ENCODE measurements at places on chromosomes 5 and 9.

DNA sequence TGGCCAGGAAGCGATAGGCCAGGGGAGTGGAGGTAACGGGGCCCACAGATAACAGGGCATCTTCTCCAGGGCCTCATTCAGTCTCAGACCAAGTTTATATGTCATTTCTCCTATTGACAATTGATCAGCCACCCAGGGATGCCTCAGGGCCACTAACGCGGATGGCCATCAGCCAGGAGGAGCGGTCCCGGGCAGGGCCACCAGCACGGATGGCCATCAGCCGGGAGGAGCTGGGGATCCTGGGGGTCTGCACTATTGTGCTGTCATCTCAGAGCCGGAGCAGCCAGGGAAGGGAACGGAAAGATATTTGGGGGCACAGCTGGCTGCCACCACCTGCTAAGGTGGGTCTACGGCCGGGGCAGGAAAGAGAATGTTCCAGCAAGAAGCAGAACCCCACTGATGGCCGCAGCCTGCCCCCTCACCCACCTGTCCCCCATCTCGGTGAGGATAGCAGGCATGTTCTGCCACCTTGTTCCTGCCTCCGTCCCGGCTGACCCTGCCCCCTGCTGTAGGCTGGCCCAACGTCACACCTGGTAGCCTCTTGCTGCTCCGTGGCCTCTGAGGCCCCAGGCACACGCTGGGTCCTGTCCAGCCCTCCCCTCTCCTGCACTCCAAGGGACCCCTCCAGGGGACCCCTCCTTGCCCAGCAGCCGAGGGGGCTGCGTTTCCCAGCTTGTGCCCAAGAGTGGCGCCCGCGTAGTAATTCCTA lies 21.5 kb upstream of the UBAC1 start:
- DNase-seq, result no peak

GRCh38 chr9:5947912-5948311 lies 57.2 kb downstream of the MLANA start:
- DNase-seq, result peak; percentile 25

DNA sequence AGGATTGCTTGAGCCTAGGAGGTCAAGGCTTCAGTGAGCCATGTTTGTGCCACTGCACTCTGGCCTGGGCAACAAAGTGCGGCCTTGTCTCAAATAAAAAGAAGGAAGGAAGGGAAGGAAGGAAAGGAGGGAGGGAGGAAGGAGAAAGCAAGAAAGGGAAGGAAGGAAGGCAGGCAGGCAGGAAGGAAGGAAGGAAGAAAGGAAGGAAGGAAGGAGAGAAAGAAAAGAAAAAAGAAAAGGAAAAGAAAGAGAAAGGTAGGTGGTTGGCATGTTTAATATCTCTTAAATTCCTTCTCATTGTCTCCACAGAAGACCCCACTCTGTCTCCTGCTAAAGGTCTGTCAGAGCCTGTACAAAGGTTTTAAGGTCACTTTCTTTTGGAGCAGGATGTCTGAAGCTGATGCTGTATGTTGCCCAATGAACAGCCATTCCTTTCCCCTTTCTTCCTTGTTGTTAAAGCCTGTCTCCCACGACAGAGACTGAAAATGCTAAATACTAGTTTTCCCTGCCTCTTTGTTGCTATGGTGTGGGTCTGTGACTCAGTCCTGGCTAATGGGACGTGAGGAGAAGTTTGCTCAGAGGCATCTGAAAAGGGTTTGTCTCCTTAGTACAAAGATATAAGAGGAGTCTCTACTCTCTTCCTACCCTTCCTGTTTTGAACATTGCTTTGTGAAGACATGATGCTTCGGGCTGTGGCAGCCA lies 213.3 kb downstream of the PCSK1 start:
- no peak for DNase-seq

DNA sequence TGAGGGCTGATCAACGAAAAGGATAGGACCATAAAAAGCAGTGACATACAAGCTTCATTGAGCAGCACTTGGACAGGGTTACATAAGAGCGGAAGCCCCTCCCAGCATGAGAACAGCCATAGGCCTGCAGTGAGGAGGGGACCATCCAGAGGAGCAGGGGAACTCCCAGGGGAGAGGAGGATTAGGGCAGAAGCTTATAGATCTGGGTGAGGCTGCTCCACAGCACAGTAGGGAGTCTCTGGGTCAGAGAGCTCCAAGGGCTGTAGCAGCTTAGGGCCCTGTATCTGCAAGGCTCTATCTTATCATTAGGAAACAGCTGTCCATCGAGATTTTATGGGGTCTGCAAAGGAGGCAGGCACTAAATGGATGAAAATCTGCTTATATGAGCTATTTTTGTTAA lies 186.6 kb downstream of the DOCK8 start:
- DNase-seq, result no peak

- no peak for DNase-seq
Observed at GRCh38 chr5:153043886-153044285, 446.6 kb upstream of the GRIA1 start.

DNA sequence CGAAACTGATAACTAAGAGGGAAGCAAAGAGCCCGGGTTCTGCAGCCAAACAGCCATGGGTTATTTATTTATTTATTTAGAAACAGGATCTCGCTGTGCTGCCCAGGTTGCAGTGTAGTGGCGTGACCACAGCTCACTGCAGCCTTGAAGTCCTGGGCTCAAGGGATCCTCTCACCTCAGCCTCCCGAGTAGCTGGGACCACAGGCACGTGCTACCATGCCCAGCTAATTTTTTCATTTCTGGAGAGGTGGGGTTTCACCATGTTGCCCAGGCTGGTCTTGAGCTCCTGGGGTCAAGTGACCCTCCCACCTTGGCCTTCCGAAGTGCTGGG lies 24.1 kb downstream of the NDUFA8 start:
- DNase-seq, result no peak

- no peak for DNase-seq
Observed at GRCh38 chr5:128007939-128008338, 75.6 kb upstream of the SLC12A2 start.

DNA sequence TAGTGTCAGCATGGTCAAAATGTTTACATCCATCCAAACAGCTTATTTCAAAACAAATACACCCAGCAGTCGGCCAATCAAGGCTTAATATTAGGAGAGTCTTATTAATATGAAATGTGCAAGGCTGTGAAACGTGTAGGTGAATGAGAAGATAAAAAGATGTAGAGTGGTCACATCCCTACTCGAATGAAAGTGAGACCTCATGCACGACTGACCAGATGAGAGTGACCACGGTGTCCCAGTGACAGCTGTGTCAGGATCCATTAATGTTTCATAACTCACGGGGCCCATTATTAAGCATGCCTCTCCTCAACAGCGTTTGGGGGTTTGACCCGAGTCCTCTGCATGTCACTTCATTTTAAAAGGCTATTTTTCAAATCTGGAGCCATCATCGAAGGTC lies 39.4 kb upstream of the SSBP2 start:
- DNase-seq, result no peak

- no peak for DNase-seq
Observed at GRCh38 chr5:32299059-32299677, 13.6 kb downstream of the MTMR12 start.

DNA sequence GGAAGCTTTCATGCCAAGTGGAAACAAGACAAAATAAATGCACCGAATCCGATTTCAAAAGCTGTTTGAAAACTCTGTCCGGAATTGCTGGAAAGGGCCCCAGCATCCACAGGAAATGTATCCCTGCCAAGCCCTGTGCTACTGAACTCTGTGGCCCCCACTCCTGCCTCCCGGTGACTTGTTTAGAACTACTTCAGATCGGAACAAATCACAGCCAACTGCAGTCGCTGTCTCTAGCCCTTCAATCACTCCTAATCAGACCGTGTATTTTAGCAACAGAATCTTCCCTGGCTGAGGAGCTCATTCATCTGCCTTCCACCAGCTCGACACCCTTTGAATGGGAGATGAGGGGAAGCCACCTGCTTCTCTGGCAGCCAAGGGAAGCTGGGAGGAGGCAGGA lies 94.1 kb downstream of the KCNIP1 start:
- DNase-seq, result no peak

DNA sequence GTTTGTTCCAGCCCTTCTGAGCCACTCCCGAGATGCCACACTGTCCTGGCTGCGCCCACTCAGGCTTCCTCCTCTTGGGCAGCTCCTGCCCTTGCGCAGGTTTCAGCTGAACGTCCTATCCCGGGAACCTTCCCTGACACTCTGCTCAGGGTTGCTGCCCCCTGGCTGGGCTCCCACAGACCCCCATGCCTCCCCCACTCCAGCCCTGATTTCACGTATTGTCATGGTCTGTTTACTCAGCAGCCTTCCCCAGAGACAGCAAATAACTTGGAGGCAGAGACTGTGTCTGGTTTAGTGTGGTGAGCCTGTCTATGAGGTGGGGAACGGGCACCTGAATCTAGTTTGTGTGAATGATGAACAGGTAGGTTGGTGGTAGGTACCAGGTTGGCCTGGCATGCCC lies 40.4 kb downstream of the LMX1B start:
- no peak for DNase-seq

DNA sequence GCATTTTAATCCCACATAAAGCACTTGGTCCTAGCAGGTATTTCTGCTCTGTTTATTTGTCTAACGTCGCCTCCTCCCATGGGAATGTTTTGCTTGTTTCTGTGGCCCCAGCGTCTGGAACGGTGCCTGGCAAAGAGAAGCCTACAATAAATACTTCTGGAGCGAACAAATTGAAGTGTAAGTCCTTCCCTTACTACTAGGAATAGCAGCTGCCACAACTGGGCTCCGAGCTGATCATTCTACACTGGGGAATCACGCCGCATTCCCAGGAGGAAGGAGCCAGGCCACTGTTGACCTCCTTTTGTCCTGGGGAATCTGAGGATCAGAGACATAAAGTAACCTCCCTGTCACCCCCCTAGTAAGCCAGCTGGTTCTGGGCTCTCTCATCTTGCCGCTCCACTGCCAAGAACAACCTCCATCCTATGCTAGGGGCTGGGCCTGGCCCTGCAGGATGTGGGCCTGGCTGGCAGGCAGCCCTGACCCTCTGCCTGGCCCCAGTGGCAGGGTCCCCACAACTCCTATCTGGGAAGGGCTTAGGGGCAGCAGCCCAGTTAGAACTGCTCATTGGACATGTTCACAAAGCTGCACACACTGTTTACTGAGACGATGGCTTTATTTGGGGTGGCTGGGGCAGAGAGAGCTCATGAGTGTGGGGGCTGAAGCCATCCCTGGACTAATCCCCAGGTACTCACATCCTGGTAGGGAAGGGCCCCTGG lies 82.8 kb downstream of the GTF3C4 start:
- no peak for DNase-seq

GRCh38 chr5:152274224-152274623 lies 130.9 kb downstream of the NMUR2 start:
- DNase-seq, result no peak

DNA sequence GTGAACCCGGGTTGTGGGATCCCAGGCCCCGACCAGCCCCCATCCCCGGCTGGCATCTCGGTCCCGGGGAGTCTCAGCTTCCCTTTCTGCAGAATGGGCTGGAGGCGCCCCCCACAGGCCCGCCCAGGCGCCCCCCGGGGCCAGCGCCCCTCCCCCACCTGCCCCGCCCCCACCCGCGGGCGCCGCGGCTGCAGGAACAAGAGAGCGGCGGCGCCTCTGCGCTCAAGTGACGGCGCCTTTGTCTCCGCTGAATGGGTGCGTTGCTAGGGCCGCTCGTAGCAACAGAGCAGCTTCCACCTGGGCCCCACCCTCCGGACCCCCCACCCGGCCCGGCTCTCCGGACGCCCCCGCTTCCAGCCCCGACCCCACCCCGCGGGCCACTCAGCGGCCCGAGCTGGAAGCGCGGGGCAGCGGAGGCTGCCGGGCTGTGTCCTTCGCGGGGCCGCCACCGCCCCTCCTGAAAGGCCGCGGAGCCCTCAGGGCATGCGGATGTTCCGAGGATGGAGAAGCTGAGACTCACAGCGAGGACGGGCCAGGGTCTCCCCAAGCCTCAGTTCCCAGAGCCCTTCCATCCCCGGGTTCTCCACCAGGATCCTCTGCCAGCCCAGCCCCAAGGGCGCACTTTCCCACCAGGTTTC lies 27.5 kb downstream of the ADGRD2 start:
- DNase-seq, result peak; percentile 38

DNA sequence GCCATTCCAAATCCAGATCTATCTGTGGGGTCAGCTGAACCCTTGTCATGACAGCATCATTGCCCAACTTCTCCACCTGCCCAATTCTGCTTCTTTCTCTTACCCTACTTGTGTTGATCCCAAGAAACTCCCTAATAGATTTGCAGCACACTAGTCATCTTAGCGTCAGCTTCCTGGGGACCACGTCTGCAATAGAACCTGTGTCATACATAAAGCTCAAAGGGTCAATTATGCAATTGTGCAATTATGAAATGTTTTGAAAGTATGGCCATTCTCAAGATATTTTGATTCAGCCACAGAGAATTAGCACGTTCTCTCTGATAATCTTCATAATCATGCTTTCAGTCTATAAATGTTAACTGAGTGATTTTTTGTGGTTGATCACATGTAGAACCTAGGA lies 87.4 kb upstream of the PAPPA start:
- no peak for DNase-seq

DNA sequence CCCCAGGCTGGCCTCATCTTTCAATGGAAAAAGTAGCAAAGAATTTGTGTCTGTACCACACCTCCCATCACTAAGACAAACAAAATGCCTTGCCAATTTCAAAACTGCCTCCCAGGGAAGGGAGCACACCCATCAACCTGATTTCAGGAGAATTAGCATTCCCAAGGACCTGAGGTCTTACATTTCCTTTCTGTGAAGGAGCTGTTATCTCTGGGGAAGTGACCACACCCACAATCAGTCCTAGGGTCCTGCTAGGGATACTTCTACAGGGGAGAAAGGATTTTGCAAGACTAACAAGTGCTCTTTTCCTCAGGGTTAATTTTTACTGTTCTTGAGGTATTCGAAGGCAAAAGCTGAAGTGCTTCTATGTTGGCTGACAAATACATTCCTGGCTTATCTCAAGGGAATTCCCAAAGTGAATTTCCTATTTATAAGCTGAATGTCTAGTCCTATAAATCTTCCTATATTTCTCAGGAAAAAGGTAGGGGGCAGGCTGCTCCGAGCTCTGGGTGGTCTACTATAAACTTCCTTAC lies 97.4 kb upstream of the ITGA1 start:
- DNase-seq, result no peak

DNA sequence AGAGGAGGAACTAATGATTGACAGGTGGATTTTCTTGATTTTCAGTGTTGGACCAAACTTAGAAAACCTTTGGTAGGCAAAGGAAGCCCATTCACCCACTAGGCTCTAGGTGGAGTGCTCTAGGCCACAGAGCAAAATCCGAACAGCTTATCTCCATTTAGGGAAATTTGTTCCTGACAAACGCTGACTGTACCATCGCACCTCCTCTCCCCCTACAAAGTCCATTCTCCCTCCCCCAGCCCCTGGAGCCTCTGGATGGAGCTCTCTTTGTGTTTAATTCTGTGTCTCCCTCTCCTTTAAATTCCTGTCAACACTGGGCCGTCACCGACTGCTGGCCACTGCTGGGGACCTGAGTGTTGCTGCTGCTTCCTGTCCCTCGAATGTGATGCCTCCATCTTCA lies 350.1 kb upstream of the IRX2 start:
- no peak for DNase-seq

- no peak for DNase-seq
Observed at GRCh38 chr5:140111859-140112551, 1.9 kb upstream of the PURA start.

DNA sequence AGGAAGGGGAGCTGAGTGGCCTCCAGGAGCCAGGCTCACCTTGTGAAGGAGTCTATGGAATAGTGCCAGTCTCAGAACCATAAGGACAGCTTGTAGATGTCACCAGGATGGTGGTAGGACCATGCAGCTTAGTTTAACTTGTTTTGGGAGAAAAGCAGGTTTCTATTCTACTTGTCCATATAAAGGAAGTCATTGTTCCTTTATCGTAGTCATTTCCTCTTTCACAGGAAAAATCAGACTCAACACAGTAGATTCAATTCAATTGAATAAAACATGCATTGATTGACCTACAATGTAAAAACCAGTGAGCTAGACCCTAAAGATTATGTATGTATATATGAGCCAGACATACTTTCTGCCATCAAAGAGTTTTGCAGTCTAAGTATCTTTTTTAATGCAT lies 53.3 kb downstream of the MEGF10 start:
- DNase-seq, result no peak

Data from NCI-H2107 (cell line).